ENCODE measurements at places on chromosomes 11 and 22.

- DNase-seq: no peak
Measured at GRCh38 chr11:36743039-36743438, 145.0 kb upstream of the RAG2 start.

DNA sequence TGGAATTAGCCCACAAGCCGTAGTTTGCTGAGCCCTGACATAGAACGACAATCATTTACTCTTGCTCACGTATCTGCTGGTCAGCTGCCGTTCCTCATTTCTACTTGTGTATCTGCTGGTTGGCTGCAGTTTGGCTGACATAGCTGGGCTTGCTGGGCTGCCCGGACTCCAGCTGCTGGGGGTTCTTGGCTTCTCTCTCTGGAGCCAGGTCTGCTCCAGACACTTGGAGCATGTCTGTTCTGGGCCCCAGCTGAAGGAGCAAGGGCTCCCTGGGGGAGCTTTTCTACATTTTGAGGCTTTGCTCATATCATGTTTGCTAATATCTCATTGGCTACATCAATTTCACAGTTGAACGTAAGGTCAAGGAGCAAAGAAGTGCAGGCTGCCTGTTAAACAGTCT lies 47.3 kb downstream of the PRDM11 start:
- DNase-seq: no peak

- DNase-seq: no peak
Measured at GRCh38 chr22:50247748-50248147, 2.9 kb upstream of the TUBGCP6 start.

GRCh38 chr11:113874581-113875233 lies 665 bp downstream of the USP28 start:
- DNase-seq: no peak

GRCh38 chr11:75543806-75544205 lies 18.1 kb upstream of the GDPD5 start:
- no peak for DNase-seq

DNA sequence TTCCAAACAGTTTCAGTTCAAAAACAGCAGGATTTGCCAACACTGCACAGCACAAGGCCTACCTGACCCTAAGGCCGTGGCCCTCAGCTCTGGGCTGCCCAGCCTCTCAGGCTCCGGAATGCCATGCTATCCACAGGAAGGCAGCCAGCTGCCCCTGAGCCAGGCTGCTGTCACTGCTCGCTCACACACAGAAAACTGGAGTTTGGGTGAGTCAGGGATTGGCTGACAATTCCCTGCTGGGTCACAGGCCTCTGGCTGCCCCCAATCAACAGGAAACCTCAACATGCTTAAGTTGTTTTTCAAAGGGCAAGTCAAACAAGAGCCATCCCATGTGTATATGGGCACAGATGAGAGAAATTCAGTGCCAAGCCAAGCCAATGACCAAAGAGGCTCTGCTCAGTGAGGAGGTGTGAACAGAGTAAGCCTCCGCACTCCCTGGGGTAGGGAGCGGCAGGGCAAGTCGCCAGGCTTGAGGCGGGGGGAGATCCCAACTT lies 50.2 kb downstream of the RPL27A start:
- DNase-seq: no peak

- DNase-seq: no peak
Measured at GRCh38 chr11:133740963-133741362, 104.3 kb downstream of the SPATA19 start.

DNA sequence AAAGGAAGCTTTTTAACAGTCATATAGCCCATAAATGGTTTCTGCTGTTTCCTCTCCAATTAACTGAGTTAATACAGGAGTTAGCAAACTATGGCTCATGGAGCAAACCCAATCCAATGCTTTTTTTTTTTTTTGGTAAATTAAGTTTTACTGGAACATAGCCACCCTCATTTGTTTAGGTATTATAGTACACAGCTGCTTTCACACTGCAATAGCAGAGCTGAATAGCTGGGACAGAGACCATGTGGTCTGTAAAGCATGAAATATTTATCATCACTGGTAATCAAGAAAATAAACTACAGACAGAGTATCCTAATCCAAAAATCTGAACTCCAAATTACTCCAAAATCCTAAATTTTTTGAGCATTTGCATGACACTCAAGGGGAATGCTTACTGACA lies 53.7 kb downstream of the RDX start:
- DNase-seq: no peak

GRCh38 chr22:28795932-28796856 lies 4.2 kb downstream of the XBP1 start:
- no peak for DNase-seq

DNA sequence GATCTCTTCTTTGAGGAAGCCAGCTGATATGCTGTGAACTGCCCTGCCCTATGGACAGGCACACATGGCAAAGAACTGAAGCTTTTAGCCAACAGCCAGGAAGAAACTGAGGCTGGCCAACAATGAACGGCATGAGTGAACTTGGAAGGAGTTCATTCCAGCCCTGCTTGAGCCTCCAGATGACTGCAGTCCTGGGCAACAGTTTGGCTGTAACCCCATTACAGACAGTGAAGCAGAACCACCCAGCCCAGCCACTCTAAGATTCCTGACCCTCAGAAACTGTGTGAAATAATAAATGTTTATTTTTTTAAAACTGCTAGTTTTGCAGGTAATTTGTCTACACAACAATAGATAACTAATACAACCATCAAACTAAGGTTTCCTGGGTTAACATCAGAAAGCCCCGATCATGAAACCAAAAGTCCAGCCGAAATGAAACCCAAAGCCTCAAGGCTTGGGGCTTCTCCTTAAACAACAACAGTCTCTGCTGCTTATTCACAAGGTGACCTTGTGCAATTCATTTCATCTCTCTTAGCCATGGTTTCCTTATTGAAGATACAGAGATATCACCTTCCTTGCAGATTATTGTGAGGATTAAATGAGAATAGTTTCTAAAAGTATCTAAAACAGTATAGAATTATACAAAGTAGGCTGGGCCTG lies 31.4 kb downstream of the PAK1 start:
- DNase-seq: no peak

DNA sequence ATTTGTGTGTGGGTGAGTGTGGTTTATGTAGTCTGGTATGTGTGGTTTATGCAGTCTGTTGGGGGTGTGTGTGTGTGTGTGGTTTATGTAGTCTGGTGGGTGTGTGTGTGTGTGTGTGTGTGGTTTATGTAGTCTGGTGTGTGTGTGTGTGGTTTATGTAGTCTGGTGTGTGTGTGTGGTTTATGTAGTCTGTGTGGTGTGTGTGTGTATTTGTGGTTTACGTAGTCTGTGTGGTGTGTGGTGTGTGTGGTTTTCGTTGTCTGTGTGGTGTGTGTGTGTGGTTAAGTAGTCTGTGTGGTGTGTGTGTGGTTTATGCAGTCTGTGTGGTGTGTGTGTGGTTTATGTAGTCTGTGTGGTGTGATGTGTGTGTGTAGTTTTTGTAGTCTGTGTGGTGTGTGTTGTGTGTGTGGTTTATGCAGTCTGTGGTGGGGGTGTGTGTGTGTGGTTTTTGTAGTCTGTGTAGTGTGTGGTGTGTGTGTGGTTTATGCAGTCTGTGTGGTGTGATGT lies 26.2 kb upstream of the PARVG start:
- no peak for DNase-seq

GRCh38 chr11:94112206-94112953 lies 16.3 kb upstream of the PANX1 start:
- DNase-seq: no peak

DNA sequence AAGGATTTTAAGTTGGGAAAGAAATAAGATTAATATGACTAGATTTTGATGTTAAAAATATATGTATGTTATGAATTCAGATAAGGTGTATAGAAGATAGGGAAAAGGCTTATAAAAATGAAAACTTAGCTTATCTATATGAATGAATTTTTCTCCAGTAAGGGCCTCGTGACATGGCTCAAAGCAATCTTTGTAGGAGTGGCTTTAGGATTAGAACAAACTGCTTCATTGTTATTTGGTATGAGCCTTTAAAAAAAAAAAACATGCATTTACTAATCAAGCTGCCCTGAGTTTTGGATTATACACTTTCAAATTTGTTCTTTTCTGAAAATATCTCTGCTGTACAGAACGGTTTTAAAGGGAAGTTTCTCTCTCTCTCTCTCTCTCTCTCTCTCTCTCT lies 905.9 kb downstream of the OPCML start:
- DNase-seq: no peak

DNA sequence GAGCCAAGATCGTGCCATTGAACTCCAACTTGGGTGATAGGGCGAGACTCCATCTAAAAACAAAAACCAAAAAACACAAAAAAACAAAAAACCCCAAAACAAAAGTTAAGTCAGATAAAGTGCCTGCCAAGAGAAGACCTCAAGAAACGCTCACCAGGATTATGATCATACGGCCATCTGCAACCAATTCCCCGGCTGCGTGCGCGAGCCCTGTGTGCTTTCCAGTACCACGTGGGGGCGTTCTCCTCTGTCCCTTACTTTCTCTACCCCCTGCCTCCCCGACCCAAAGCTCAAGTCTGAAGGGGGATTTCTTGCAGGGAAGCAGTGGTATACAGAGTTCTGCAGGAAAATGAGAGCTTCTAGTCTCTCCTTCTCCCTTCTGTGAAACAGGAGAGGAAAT lies 10.5 kb upstream of the RPS19BP1 start:
- no peak for DNase-seq

DNA sequence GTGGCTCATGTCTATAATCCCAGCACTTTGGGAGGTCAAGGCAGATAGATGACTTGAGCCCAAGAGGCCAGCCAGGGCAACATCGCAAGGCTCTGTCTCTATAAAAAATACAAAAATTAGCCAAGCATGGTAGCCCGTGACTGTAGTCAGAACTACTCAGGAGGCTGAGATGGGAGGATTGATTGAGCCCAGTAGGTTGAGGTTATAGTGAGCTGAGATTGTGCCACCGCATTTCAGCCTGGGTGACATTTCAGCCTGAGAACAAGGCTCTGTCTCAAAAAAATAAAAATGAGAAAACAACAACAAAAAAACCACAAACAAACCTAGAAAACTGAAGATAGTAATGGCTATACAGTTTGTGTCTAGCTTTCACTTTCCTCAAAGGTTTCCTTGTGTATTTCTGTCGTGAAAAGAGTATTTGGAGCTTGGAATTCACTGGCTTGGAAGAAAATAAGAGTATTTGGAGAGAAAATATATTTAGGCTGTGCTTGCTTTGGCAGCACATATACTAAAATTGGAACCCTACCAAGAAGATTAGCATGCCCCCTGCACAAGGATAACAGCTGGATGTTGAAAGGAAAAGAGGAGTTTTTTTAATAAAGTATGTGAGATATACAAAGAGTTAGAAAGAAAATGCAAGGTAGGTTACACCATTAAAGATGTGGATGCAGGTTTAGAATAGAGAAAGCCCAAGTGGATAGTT lies 3.9 kb upstream of the BIRC3 start:
- no peak for DNase-seq

DNA sequence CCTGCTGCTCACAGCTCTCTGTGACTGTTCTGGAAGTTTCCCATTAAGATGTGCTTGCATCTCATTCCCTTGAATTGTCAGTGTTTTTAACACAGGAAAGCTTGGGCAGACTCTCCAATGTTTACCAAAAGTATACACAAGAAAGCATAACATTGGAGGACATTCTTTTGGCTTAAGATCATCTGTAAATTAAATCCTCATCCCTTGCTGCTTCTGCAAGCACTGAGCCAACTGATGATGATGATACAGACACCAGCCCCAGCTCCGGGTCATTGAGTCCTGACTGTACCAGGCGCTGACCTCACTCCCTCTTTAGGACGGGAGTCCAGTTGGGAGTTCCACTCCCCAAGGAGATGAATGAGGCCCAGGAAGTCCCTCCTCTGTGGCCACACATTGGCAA lies 23.8 kb downstream of the CD82 start:
- no peak for DNase-seq

DNA sequence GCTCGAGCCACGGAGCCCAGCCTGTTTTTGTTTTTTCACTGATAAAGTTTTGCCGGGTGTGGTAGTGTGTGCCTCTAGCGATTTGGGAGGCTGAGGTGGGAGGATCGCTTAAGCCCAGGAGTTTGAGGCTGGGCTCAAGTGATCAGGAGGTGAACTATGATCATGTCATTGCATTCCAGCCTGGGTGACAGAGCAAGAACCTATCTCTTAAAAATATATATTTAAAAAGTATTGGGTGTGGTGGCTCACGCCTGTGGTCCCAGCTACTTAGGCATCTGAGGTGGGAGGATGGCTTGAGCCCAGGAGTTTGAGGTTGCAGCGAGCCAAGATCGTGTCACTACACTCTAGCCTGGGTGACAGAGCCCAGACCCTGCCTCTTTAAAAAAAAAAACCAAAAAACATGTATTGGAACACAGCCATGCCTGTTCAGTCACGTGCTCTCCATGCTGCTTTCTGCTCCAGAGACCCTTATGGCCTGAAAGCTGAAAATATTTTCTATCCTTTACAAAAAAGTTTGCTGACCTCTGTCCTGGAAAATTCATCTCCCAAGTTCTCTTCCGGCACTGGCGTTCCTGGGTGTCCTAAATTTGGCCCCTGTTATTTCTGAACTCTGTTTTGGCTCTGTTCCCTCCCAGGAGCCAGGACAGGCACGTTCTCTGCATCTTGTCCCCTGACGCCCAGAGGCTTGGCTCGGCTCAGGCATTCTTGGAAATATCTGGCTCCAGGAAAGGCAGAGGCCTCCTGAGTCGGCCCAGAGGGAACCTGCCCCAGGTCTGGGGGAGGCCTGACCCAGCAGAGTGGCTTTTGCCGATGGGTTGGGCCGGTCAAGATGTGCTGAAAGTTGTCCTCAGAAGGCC lies 61.3 kb upstream of the PPP6R3 start:
- no peak for DNase-seq

DNA sequence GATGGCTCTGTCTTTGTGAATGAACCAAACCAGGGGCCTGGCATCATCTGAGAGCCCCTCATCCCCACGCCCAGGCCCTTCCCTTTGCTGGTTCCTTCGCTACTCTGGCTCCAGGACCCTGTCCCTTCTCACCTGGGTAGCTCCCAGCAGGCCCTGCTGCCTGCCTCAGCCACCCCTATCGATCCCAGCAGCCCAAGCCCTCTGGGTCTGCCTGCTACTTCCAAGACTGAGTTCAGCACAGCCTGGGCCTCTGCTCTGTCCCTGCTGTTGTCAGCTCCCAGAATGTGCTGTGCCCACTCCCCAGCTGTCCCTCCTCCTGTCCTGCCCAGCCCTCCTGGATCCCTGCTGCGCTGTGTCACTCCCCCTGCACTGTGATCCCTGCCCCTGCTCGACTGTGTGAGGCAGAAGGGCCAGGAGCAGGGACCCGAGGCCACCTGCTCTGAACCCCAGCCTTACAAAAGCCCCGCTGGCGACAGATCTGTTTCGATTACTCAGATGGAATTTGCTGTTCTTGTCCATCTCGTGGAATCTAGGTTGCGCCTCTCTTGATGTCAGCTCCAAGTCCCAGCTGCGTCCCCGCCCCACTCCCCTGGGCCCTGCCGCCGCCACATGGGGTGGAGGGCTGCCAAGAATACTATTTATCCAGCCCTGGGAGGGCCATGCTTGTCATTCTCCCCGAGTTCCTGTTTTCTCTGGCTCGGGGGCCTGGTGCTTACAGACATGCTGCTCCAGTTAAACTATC lies 13.0 kb downstream of the MRPL21 start:
- no peak for DNase-seq

- DNase-seq: no peak
Measured at GRCh38 chr11:86463120-86463519, 88.4 kb downstream of the CCDC81 start.
